ENCODE measurements at places on chromosomes 2 and 18. TPM values are rescaled to one million over a fixed set of nuclear protein-coding genes. Genes with fewer than 3 reads are reported as not detected.

The GREB1 gene
- total RNA-seq = 1.4 TPM

The MOCOS gene
- total RNA-seq = 0.40 TPM

The REG1B gene
- not detected for total RNA-seq

The GPR39 gene
- total RNA-seq = not detected

DNA sequence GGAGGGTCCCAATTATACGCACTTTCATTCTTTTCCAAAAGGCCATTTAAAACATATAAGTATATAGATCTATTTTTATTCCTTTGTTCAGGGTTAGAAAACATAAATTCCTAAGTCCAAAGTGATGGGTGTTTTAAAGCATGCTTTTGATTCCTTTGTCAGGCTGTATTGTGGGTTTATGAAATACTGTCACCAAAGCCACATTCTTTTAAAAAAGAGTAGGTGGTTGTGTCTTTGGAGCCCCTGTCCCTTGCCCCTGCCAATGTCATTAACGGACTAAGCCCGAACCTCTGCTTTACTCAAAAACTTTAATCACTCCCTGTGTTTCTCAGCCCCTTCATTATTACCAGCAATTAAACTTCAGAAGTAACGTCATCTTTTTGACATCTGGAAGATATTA, 104.9 kb upstream of the APCDD1 start:
- H3K27me3 ChIP-seq = no peaks in the 10 kb centered on the region
- DNase-seq = no peak
- H3K27ac ChIP-seq = no peak overlapping the region

GRCh38 chr2:68637047-68637446, 6.3 kb upstream of the PROKR1 start:
- H3K4me3 ChIP-seq = no peak overlapping the region
- H3K27me3 ChIP-seq = peaks cover 51% of the 10 kb centered on the region
- peaks cover 5% of the 10 kb centered on the region for H3K4me1 ChIP-seq
- DNase-seq = no peak
- no peak overlapping the region for H3K27ac ChIP-seq
- H3K36me3 ChIP-seq = peaks cover 9% of the 10 kb centered on the region

GRCh38 chr2:20317690-20318089, 33.0 kb downstream of the PUM2 start:
- no peaks in the 10 kb centered on the region for H3K27me3 ChIP-seq
- no peak overlapping the region for H3K4me3 ChIP-seq
- H3K4me1 ChIP-seq = peaks cover 32% of the 10 kb centered on the region
- peak overlapping the region; percentile 28 for H3K27ac ChIP-seq

- H3K36me3 ChIP-seq = no peaks in the 10 kb centered on the region
- H3K27ac ChIP-seq = no peak overlapping the region
- H3K4me1 ChIP-seq = no peaks in the 10 kb centered on the region
- H3K27me3 ChIP-seq = no peaks in the 10 kb centered on the region
- no peak overlapping the region for H3K4me3 ChIP-seq
These were observed 859.3 kb downstream of the BCL11A start for GRCh38 chr2:59694176-59694575.

DNA sequence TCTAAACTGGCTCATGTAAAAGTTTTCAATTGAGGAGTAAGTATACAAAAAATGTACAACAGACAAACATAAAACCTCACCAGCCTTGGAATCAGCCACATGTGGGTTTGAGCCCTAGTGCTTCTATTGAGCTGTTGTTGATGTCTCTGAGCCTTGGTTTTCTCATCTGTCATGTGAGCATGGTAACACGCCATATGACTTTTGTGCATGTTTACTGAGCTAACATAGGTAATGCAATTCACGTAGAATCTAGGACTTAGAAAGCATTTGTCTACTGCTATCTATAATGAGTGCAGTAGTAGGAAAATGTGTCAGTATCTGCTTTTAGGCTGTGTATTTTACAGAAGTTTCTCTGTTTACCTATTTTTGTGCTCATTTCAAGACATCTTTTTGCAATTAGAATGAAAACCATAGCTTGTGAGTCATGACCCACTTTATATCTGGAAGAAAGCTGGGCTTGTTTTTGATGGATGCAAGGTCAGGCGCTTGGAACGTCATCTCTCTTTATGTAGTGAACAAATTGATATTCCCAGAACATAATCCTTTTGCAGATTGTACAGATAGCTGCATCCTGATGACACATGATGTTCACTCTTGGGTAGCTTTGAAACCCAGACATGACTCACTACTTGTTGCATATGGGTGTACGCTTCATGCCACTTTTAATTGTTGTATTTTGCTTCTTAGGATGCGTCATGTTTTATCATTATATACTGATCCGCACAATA, 94.3 kb downstream of the RNF144A start:
- H3K27me3 ChIP-seq = no peaks in the 10 kb centered on the region
- DNase-seq = no peak
- H3K36me3 ChIP-seq = no peaks in the 10 kb centered on the region
- H3K27ac ChIP-seq = no peak overlapping the region
- H3K4me3 ChIP-seq = no peak overlapping the region

DNA sequence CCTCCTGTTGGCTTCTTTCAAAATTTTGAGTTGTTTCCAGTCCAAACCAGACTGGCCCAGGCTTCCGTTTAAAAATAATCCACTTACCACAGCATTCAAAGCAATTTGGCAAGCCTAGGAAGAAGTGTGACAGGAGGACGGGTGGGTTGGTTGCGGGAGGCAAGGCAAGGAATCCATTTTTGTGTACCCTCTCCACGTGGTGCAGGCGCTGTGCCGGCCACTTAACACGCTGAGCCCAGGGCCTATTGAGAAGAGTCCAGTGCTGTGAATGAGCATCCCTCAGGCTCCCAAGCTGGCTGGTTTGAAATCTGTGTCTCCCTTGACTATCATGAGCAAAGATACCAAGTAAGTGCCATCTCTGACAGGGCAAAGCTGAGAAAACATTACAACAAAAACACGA, 160.9 kb downstream of the NCKAP5 start:
- H3K4me1 ChIP-seq = no peaks in the 10 kb centered on the region
- no peaks in the 10 kb centered on the region for H3K36me3 ChIP-seq
- no peak overlapping the region for H3K27ac ChIP-seq
- no peak overlapping the region for H3K4me3 ChIP-seq

DNA sequence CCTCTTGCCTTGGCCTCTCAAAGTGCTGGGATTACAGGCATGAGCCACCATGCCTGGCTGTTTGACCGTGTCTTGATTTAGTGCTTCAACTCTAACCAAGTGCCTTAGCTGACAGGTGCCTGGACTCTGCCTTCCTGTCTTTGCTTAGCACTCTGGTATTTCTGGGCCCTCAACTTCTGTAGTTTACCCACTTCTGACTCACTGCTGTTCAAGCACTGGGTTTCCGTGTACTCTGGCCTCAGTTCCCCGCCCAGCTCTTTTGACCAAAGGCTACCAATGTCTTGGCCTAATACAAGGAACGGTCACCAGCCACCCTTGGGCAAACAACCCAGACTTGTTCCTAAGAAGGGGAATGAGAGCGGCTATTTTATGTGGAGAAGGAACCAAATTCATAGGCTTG, 35.7 kb upstream of the CABLES1 start:
- H3K4me1 ChIP-seq = peaks cover 6% of the 10 kb centered on the region
- peaks cover 12% of the 10 kb centered on the region for H3K27me3 ChIP-seq
- DNase-seq = no peak

DNA sequence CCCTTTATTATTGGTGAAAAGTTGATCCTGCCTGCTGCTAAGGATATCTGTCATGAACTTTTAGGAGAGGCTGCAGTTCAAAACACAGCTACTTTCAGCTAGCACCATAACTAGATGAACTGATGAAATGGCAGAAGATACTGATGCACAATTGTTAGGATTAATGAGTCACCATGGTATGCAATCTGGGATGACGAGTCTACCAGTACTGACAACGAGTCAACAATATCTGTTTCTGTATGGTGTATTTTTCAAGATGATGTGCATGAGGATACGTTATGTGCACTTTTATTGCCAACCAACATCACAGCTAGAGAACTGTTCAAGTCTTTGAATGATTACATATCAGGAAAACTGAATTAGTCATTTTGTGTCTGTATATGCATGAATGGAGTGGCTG, 68.7 kb downstream of the NETO1 start:
- H3K4me1 ChIP-seq = no peaks in the 10 kb centered on the region
- DNase-seq = no peak
- H3K36me3 ChIP-seq = no peaks in the 10 kb centered on the region
- H3K4me3 ChIP-seq = no peak overlapping the region
- no peak overlapping the region for H3K27ac ChIP-seq

DNA sequence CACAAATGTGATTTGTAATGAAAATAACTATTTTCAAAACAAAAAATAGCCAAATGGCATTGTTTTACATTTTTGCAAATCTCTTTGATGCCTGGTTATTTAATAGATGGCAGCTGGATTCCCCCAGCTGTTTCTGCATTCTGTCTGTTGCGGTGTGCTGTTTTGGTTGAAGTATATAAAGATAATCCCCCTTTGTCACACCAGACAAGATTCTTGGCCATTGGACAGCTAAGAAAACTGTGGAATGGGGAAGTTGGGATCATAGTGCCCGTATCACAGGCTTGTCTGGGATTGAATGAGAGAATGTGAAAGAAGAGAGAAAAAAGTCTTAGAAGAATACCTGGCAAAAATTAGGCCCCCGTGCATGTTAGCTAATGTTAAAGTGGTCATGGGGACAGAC, 19.5 kb upstream of the LYPD6B start:
- no peak for DNase-seq
- H3K36me3 ChIP-seq = no peaks in the 10 kb centered on the region
- no peak overlapping the region for H3K4me3 ChIP-seq
- no peaks in the 10 kb centered on the region for H3K27me3 ChIP-seq
- H3K4me1 ChIP-seq = no peaks in the 10 kb centered on the region

DNA sequence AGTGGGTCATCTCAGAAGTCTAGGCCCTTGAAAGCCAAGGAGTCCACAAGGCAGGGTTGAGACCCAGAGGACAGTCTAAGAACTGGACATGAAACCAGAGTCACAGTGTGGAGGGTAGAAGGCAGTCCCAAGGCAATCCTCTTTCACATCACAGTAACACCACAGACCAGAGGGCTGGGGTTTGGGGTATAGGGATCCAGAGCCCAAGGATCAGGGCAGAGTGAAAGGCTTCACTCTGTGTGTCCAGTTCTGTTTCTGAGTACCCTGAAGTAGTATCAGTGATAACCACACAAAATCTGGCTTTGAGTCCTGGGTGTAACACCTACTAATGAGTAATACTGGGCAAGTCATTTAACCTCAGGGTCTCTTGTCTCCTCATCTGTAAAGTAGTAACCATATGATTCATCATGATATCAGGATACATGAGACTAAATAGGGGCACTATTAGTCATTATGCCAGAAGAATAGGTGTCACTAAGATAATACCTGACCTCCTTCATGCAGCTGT, 91.0 kb downstream of the ICA1L start:
- no peak for DNase-seq
- peaks cover 10% of the 10 kb centered on the region for H3K4me1 ChIP-seq
- no peak overlapping the region for H3K4me3 ChIP-seq
- no peaks in the 10 kb centered on the region for H3K27me3 ChIP-seq

GRCh38 chr18:41905786-41906527, 49.1 kb upstream of the PIK3C3 start:
- no peak overlapping the region for H3K27ac ChIP-seq
- peaks cover 10% of the 10 kb centered on the region for H3K27me3 ChIP-seq
- no peak overlapping the region for H3K4me3 ChIP-seq

DNA sequence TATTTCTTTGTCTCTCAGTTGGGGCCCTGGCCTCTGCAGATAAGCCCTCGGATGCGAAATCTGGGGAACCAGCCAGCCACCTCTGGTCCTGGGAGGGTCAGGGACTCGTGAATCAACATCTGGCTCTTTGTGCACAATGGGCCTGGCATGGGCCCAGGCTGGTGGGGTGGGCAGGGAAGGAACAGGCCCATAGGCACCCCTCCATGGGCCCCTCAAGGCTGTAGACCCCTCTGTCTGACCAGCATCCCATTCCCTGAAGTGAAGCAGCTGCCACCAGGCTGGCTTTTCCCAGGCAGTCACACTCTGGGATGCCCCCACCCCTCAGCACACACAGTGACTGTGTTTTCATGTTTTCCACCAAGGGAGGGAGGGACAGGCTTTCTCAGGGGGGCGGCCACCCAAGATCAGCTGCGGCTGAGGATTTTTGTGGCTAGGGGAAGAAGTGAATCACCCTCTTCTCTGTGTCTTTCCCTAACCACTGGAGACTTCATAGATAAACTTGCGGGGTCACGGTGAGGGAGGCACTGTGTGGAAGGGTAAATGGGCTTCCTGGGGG, 166.0 kb downstream of the AGAP1 start:
- no peak for DNase-seq
- H3K4me1 ChIP-seq = no peaks in the 10 kb centered on the region
- H3K27me3 ChIP-seq = peaks cover 40% of the 10 kb centered on the region
- no peak overlapping the region for H3K27ac ChIP-seq
- no peak overlapping the region for H3K4me3 ChIP-seq

DNA sequence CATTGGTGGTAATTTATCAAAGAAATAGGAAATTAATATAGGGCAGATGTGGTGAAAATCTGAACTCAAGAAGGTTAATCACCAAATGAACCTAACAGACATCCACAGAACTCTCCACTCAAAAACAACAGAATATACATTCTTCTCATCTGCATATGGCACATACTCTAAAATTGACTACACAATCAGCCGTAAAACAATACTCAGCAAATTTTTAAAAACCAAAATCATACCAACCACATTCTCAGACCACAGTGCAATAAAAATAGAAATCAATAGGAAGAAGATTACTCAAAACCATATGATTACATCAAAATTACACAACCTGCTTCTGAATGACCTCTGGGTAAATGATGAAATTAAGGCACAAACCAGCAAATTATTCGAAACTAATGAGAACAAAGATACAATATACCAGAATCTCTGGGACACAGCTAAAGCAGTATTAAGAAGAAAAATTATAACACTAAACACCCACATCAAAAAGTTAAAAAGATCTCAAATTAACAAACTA, 31.0 kb downstream of the RBM43 start:
- no peaks in the 10 kb centered on the region for H3K4me1 ChIP-seq
- no peak overlapping the region for H3K4me3 ChIP-seq
- no peak overlapping the region for H3K27ac ChIP-seq
- DNase-seq = no peak

DNA sequence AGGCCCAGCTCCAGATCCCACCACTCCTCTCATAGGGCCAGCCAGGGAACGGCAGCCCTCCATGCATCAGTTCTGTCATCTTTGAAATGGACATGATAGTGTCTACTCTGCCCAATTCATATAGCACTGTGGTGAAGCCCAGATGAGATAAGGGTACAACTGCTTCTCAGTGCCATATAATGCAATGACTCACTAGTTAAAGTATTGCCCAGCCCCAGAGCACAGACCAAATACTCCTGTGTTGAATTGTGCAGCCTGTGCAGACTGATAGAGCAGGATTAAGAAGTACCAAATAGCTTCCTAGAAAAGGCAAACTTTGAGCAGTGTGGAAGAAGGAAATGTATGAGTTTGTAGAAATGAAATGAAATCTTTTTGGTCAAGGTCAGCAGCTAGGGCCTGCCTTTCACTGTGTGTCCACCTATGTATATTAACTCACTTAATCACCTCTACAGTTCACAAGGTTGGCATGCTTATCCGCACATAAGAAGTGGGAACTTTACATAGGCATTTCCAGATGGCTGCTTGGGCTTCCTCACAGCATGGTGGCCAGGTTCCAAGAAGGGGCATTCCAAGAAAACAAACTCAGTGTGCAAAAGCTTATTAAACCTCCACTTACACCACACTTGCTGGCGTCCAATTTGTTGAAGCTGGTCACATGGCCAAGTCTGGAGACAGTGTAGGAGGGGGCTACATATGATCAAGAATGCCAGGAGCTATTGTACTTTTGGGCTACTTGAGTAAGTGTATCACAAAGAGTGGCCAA, 102.8 kb upstream of the COPS8 start:
- no peak overlapping the region for H3K27ac ChIP-seq
- H3K36me3 ChIP-seq = no peaks in the 10 kb centered on the region
- peaks cover 10% of the 10 kb centered on the region for H3K27me3 ChIP-seq
- H3K4me3 ChIP-seq = no peak overlapping the region
- no peak for DNase-seq
- H3K4me1 ChIP-seq = no peaks in the 10 kb centered on the region

- no peaks in the 10 kb centered on the region for H3K4me1 ChIP-seq
- DNase-seq = no peak
- no peaks in the 10 kb centered on the region for H3K36me3 ChIP-seq
These were observed 51.1 kb downstream of the COLEC12 start for GRCh38 chr18:449374-449773.
